ENCODE measurements at places on chromosomes 13 and 19.

- no peak for DNase-seq
Observed at GRCh38 chr19:45781214-45782161, 802 bp downstream of the DMPK start.

DNA sequence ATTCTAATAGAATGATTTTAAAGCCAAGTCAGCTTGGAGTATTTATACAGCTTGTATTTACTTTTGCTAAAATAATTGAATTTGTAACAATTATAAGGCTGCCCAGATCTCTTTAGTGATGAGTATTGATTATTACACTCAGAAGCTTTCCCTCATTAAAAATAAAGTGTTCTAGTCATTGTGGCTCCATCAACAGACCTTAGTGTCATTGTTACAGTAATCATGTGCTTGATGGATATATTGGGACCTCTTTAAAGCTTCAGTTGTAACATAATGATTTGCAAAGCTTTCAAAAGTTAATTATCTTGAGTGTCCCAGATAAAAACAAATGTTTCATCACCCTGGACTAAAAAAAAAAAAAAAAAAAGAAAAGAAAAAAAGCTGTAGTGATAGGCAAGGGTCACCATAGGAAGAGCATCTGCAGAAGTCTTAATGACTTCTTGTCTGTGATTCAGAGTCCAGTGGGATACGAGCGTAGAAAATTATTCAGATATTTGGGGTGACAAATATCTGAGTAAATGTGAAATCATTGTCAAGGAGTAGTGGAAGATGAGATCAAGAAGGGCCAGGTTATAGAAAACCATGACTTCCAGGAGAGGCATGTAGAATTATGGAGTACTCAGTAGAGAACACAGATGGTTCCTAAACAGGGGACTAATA lies 369.6 kb downstream of the DCT start:
- no peak for DNase-seq

GRCh38 chr19:17086120-17086519 lies 10.5 kb downstream of the MYO9B start:
- DNase-seq: no peak

DNA sequence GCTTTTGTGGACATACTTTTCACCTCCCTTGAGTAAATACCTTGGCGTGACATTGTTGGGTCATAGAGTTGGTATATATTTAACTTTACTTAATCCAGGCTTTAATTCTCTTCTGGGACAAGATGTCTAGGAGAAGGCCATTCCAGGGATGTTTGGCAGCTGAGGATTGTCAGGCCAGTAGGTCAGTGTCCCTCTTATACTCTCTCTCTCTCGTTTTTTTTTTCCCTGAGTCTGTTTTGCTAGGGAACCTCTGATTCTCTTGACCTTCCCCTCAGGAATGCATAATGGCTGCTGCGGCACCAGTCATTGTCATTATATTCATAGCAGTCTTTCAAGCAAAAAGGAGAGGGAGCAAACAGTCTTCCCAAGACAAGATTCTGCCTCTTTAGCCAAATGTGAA lies 48.8 kb downstream of the BICRA start:
- no peak for DNase-seq

- DNase-seq: peak; percentile 14
Observed at GRCh38 chr13:19888799-19889198, 25.4 kb upstream of the ZMYM5 start.

- DNase-seq: no peak
Observed at GRCh38 chr13:51298812-51299211, 40.7 kb upstream of the SERPINE3 start.

DNA sequence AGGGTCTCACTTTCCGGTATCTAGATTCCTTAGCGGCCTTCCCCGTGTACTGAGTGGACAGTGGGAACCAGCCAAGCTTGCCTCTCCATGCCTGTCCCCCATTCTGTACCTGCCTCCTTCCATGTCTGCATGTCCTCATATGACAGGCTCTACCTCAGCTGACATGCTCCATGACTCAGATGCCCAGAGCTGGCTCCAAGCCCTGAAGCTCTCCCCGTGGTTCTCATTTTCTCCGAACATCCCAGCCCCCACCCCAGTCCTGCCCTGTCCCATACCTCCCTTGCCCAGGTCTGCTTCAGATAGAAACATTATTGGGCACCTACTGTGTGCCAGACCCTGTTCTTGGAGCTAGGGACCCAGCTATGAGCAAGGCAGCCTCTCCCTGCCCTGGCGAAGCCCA lies 17.1 kb upstream of the SHFL start:
- no peak for DNase-seq

GRCh38 chr13:93108111-93108601 lies 118.5 kb upstream of the GPC6 start:
- no peak for DNase-seq

GRCh38 chr19:38952395-38953165 lies 21.8 kb downstream of the MRPS12 start:
- no peak for DNase-seq

DNA sequence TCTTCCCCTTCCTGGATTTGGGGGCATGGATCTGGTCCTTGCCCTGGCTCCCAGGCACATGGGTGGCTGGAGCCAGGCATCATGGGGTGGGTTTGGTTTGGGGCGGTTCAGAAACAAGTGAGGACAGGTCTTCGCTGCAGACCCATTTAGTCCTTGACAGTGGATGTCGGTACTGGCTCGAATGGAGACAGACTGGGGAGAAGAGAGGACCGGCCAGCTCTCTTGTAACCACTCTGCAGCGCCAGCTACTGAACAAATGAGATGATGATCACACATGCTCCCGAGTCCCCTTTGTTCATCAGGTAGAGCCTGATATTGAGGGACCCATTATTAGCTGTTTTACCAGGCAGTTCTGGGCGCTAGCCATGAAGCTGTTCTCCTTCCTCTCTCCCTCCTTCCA lies 64.5 kb downstream of the CHST8 start:
- DNase-seq: no peak

Data from fibroblast of gingiva (primary cell).